Kidney glomerular epithelial cell (primary cell): ENCODE measurements at places on chromosomes 6 and 20.

GRCh38 chr6:89836639-89837222 is 7.1 kb downstream of the CASP8AP2 start:
- DNase-seq, result no peak

GRCh38 chr6:88626460-88626859 is 337.0 kb downstream of the RNGTT start:
- peak; percentile 7 for DNase-seq

DNA sequence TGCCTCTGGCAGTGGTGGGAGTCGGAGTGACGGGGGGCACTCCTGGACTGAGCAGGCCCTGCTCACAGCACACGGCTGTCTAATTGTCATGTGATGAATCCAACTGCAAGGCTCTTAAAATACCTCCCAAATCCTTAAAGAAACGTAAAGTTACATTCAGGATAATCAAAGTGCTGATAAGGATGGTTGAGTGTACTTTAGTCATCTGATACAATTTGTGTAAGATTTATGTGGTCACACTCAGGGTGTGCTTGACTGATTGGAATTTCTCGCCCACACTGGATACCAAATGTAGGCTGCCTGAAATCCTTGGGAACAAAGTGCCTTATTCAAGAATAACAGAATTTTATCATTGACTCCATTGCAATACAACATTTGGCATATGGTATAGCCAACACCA is 238.7 kb downstream of the CDH4 start:
- DNase-seq, result no peak

DNA sequence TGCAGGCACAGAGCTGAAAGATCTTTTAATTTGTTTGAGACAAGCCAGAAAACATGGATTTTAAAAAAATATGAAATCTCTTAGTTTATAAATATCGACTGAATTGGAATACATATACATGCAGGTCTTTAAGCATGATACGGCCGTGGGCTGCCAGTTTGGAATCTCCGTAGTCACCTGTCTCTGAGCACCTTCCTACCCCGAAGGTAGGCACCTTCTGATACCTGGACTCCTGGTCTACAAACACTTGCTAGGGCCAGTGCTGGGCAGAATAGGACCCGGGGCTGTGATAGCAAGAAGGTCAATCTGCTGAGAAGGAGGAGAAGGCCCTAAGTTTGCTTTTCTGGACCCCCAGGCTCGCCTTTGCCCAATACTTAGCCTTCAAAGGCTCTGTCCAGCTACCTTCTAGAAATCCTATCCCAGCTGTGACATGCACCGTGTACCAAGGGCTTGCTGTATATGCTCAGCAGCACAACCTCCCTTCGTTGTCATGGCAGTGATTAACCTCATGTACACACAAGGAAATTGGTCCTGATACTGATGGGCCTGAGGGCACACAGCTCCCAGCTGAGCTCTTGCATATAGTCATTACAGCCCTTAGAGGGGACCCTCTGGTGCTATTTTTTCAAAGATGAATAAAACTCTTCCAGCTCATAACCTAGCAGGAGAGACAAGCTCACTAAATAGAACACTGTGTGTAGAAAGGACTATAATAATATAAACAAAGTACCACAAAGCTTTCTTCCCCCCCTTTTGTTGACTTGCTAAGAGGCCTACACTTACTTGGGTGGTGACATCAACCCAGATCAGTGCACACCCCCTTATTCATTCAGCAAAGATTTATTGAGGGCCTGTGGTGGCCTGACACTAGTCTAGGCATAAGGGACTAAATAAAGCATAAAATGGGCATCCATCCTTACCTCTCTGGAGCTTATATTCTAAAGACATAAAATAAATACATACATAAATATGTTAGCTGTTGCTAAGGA is 17.7 kb downstream of the SNPH start:
- no peak for DNase-seq

DNA sequence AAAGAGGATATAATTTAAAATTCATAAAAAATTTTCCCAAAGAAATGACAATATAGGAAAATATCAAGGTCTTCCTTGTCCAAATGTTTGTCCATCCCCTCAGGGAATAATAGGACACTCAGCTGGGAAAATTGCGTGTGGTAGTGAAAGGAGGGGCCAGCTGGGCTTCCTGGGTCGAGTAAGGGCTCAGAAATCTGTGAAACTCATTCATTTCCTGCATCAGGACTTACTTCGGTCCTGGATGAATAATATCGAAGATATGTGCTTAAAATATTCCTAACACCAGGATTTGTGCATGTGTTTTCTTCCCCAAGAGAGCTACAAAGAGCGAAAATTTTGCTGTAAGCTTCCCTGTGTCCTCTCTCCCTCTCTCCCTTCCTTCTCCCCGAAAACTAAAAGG is 118.2 kb upstream of the GJE1 start:
- DNase-seq, result peak; percentile 82

GRCh38 chr6:168949981-168950857 is 303.4 kb downstream of the THBS2 start:
- no peak for DNase-seq

DNA sequence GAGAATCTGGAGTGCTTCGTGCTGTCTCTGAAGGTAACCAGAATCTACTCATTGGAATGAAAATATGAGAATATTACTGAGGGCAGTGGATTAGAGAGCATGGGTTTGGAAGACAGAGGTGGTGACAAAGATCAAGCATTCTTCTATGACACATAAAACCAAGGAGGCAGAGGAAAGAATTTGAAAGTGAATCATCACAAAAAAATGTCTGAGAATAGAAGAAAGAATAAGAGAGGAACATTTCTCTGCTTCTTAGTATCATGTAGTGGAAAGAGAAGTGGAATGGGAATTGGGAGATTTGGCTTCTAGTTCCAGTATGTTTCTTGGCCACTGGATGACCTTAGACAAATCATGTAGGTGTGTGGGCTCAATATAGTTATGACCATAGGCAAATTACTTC is 474.0 kb downstream of the TFAP2B start:
- peak; percentile 63 for DNase-seq

- no peak for DNase-seq
These were observed 194.8 kb downstream of the MAFB start for GRCh38 chr20:40494248-40494647.

DNA sequence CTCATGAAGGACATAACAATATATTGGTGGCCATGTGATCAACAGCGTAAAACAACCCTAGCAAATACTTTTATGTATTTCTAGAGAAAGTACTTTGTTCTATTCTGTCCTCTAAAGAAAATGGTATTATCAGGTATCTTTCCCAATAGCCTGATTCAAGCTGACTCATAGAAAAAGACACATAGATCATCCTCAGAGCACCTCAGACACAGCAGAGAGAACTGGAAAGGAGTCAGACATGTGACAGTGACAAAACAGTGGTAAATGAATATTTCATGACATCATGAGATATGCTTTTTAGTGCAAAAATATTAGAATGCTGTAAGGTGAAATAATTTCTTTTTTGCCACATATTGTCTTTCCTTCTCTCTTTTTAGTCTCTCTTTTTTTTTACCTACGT is 1355.0 kb upstream of the MAP3K7 start:
- DNase-seq, result no peak

- DNase-seq, result peak; percentile 98
These were observed 311.5 kb downstream of the HDGFL1 start for GRCh38 chr6:22880686-22881433.

GRCh38 chr6:81003156-81003555 is 749.3 kb downstream of the TENT5A start:
- no peak for DNase-seq

DNA sequence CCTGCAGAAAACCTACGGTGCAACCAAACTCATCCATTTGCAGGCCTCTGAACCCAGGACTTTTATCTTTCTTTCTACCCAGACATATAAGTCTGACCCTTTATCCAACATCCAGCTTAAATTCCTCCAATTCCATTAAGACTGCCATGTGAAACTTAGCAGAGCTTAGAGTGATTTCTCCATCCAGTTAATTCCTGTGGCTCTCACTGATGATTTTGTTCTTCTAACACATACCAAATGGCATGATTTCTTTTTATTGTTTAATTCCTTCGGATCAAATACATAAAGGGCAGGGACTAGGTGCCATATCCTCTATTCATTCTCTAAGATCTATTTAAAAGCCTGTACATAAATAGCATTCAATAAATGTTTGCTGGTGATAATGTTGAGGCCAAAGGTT is 92.9 kb downstream of the TASP1 start:
- no peak for DNase-seq

GRCh38 chr20:48845721-48846306 is 18.0 kb upstream of the PREX1 start:
- DNase-seq, result no peak

GRCh38 chr20:13147071-13147963 is 73.8 kb upstream of the ISM1 start:
- no peak for DNase-seq

- DNase-seq, result no peak
These were observed 14.5 kb upstream of the IRF4 start for GRCh38 chr6:376827-377640.

DNA sequence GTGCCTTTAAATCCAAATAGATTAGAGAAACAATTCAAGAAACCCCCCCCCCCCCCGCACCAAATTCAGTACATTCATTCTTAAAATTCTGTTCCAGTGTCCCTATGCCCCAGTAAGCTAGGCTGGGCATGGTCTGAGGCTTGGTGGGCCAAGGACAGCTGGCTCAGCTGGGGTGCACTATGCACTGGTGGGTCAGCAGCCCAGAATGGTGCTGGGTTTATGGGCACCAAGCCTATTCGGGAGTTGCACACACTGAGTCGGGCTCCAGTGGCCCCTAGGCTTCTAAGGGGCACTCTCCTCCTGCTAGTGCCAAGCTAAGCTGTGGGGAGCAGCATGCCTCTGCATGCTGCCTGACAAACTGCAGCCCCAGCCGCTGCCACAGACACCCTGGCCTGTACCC is 20.1 kb upstream of the HLA-B start:
- no peak for DNase-seq

DNA sequence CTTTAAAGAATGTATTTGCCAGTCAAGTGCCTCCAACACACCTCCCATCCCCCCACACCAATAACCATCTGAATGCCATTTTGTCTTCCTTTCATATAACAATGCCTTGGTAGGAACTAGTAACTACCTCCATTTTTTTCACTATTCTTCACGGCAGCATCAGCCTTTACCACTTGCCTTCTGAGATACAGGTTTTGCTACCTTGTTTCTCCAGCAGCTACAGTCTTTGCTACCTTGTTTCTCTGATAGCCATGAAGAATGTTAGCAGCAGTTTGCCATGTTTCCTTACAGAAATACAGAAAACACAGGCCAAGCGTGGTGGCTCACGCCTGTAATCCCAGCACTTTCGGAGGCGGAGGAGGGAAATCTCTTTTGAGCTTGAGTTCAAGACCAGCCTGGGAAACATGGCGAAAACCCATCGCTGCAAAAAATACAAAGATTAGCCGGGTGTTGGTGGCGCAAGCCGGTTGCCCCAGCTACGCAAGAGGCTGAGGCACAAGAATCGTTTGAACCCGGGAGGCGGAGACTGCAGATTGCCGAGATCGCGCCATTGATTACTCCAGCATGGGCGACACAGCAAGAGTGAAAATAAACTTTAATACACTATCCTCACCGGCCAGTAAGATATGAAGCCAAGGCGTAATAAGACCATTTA is 100.9 kb downstream of the HFE start:
- no peak for DNase-seq

GRCh38 chr20:50460608-50461267 is 49.4 kb upstream of the PTPN1 start:
- DNase-seq, result peak; percentile 73

GRCh38 chr6:39508515-39508914 is 186.0 kb upstream of the KCNK16 start:
- DNase-seq, result no peak

GRCh38 chr6:1611572-1612298 is 2.0 kb downstream of the FOXC1 start:
- no peak for DNase-seq

GRCh38 chr6:19715167-19715551 is 122.0 kb upstream of the ID4 start:
- DNase-seq, result no peak

- peak; percentile 71 for DNase-seq
These were observed 47.4 kb downstream of the TGM2 start for GRCh38 chr20:38117635-38118034.

- no peak for DNase-seq
These were observed 39.9 kb downstream of the BMP6 start for GRCh38 chr6:7765575-7766325.

DNA sequence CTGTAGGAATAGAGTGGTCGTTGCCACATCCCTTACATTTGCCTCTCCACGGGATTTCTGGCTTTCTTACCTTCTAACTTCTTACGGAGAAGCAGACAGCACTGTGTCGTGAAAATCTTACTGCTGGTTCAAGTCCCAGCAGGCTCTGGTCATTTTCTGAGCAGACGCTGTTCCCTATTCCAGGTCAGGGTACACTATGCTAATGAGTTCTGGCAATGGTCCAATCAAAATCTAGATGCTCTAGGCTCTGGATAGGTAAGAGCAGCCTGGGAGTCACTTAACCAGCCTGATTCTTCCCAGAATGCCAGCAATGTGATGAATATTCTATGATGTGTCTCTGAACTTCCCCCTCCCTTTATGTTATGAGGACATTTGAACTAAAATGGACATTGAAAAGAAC is at the start of gene GCM1:
GCM1 (minus strand) TSS at position 158 of the 400 bp plus-strand sequence. CDS start 3,209 bp downstream, outside the sequence.
- DNase-seq, result no peak

GRCh38 chr6:134826889-134827737 is 122.8 kb downstream of the ALDH8A1 start:
- DNase-seq, result no peak

DNA sequence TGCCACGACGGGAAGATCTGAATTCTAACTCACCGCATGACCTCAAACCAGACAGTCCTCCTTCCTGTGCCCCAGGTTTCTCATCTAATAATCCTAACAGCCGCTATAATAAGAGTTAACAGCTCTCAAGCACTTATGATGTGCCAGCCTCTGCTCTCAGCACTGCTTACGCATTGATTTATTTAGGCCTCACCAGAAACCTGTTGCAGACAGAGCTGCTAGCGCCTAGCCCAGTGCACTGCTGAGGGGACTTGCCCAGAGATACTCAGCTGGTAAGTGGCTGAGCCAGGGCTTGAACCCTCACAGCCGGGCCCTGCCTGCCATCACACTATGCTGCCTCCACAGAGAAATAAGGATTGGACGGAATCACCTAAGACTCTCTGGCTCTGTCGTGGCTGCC is 37.7 kb downstream of the GRM4 start:
- DNase-seq, result no peak

DNA sequence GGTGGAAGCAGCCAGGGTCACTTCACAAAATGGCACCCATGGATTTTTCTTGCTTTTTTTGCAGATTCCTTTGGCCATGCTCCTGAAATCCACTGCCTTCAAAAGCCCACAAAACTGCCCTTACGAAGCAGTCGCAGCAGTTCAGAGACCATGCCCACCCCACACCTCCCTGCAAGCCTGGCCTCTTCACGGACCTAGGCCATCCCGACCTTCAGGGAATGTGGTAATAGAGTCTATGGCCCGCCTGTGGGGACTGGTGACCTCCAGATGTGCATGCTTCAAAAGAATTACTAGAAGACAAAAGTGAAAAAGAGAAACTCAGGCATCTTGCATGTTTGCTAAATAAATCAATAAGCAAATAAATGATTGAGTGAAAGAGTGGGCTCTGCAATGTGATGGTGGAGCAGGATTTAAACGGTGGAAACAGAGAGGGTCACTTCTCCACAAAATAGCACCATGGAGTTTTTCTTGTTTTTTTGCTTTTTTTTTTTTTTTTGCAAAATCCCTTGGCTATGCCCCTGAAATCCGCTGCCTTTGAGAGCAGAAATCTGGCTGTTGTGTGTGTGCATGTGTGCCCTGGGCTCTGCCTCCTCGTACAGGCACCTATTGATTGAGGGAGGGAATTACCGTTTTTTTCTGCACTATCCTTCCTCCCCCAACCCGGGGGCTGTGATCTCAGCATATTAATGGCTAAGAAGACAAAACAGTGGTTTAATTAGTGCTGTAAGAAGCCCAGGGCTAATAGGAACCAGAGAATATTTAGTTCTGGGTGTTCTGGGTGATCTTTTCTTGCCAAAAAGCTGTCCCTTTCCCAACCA is 107.4 kb downstream of the PXDC1 start:
- DNase-seq, result no peak
